OCI-LY7 (cell line): ENCODE measurements at places on chromosomes 4 and X. TPM values are rescaled to one million over a fixed set of nuclear protein-coding genes. Genes with fewer than 3 reads are reported as not detected.
A peak's percentile ranks its signal among the peaks of the same experiment; 100 is the strongest.

DNA sequence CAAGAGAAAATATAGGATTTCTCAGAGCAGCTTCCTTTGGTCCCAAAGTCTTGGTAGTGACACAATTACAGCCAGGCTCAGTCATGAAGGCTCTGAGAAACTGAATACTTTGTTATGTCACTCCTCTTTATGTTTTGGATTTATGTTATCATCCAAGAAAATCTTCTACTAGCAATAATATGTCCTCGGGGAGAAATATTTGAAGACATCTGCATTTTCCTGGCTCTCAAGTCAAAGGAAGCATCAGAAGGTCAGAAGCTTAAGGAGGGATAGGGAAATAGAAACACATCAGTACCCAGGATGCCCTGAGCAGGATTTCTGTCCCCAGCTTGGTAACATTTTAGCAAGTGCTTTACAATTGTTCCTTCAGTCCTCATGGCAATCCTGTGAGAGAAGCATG, 54.0 kb downstream of the C4orf33 start:
- DNase-seq = no peak

The AMMECR1 gene
- 32.3 and 36.4 TPM in 2 replicates for total RNA-seq

GRCh38 chr4:61293707-61294400, 93.7 kb downstream of the ADGRL3 start:
- no peak for DNase-seq

DNA sequence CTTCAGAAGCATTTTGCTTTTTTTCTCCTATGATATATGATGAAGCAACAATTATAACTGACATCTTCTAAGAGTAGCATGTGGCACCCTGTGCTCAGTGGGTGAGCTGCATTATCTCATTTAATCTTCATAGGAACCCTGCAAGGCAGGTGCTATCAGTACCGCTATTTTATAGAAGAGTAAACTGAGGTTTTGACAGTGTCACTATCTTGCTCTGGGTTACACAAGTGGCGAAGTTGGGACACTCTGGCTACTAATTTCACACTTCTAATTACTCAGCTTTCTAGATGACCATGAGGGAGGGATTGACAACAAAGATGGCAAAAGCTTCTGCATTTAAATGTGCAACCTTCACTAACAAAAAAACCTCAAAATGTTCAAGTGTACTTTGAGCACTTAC, 76.9 kb upstream of the CAMK2D start:
- DNase-seq = no peak

The POU3F4 gene
- not detected in 2 replicates for total RNA-seq

DNA sequence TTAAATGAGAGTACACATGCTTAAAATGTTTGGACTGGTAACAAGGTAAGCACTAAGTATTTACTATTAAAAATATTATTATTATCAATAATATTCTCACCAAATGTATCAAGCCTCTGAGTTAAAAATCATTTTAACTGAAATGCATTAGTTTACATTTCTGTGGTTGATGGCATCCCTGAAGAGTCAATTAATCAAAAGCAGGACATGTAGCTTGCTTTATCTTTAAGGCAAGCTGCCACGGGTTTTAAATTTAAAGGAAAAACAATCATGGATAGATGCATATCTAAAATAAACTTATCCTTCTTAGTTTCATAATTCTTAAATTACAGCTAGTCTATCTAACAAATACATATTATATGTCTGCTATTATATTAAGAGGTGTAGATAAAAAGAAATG, 584.8 kb upstream of the INTU start:
- DNase-seq = no peak

DNA sequence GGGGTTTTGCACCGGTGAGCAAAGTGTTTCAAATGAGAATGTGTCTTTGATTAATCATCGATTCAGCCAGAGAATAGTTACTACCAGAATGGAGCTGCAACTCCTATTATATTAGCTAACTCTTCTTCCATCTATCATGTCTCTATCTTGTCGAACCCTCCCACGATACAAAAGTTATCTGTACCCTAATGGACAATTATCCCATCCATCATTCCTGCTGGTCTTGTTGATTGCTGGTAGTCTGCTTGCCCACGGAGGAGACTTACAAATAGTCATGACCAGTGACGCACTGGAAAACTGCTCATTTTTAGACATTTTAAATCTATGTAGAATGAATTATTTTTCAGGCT, 67.5 kb downstream of the RTL9 start:
- DNase-seq = no peak

GRCh38 chrX:38061335-38061734, 55.0 kb downstream of the SYTL5 start:
- DNase-seq = no peak

The KIAA1210 gene
- not detected in 2 replicates for total RNA-seq

The CT45A2 gene
- total RNA-seq = not detected in 2 replicates

The NR3C2 gene
- total RNA-seq = 2.0 and 2.4 TPM in 2 replicates

The PI4K2B gene
- 41.6 and 42.0 TPM in 2 replicates for total RNA-seq

DNA sequence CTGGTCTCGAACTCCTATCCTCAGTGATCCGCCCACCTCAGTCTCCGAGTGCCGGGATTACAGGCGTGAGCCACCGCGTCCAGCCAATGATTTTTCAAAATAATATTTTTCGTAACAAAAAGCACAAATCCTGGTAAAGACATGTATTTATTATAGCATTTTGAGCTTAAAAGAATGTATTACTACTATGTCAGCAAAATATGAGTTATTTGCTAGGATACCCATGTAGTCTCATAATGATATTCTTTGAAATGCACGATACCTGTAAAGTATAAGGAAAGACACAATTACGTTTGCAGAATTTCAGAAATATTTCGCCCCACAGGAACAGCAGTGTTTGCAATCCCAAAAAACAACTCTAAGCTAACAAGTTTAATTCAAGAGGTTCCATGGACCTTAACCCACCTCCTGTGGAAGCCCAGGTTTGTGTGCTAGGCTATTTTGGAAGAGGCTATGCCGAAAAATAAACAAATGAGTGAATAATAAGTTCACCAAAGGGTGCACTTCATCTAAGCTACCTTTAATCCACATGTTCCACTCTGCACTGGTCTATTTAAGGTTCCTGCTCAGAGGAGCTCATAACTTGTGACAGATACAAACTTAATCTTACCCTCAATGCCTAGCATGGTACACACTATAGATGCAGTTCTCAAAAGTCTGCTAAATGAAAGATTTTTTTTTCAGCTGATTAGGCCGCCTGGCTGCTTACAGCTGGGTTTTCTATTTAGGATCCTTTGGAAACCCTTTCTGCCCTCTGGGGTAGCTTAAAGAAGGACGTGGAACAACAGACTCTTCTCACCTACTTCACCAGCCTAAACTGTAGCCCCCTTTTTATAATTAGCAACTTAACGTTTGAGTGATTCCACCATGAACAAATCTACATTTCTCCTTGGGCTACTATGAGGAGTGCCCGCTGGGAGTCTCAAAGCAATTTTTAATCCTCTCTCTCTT, 5.0 kb downstream of the FRYL start:
- DNase-seq = no peak

The RTL5 gene
- total RNA-seq = not detected in 2 replicates

DNA sequence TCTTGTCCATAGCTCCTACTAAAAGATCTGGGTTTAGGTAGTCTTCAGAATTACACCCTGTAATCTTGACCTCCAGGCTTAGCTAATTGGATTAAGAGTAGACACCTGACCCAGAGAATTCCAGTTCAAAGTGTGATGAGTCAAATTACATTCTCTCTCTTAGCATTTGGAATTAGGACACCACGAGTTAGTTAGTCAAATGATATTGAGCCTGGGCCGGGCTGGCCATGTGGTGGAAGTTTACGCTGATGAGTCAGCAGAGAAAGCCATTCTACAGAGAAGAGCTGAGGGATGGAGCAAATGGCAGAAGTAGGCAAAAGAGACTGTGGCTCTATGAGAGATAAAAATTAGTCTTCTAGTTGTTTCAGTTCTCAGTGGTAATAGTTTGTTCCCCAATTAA, 31.1 kb downstream of the CEP44 start:
- no peak for DNase-seq

The TECRL gene
- not detected in 2 replicates for total RNA-seq

- DNase-seq = no peak
Measured at GRCh38 chr4:40212674-40213527, 16.1 kb downstream of the RHOH start.

GRCh38 chr4:87009095-87009648, 74.4 kb downstream of the AFF1 start:
- peak; percentile 37 for DNase-seq

The ELOVL6 gene
- total RNA-seq = 45.5 and 45.6 TPM in 2 replicates

- DNase-seq = no peak
Measured at GRCh38 chrX:12811658-12812057, 20.4 kb downstream of the PRPS2 start.
